ENCODE measurements at places on chromosomes 5 and 9.

- H3K4me1 ChIP-seq: no peaks in the 10 kb centered on the region
- no peaks in the 10 kb centered on the region for H3K27me3 ChIP-seq
- peaks cover 38% of the 10 kb centered on the region for H3K36me3 ChIP-seq
- no peak for DNase-seq
- no peak overlapping the region for H3K27ac ChIP-seq
Measured at GRCh38 chr5:75491621-75492020, 19.8 kb downstream of the CERT1 start.

- no peaks in the 10 kb centered on the region for H3K36me3 ChIP-seq
- no peaks in the 10 kb centered on the region for H3K27me3 ChIP-seq
- no peak for DNase-seq
- no peaks in the 10 kb centered on the region for H3K4me1 ChIP-seq
Measured at GRCh38 chr9:26142631-26143030, 464.4 kb upstream of the TUSC1 start.

DNA sequence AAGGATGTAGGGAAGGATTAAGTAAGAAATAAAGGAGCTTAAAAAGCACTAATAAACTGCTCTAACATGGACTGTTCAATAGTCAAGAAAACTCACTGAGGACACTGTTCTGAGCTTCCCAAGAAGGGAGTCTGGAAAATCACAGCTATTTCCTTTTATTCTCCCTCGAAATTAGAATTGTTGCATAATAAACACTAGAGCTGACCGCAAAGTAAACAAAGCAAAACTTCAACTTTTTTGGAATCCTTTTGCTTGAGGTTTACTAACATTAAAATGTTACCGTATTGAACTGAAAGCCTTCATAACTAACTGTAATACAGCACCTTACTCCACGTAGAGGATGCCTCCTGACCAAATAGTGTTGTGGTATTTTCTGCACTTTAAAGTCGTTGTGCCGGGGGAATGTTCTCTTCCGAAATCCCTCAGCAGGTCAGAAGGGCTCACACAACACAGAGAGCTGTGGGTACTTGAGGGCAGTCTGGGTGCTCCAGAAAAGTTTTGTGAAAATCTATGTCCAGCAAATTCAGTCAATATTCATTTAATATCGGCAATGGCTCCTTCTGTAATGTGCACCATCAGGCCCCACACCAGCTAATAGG is 59.2 kb downstream of the TTLL11 start:
- H3K27ac ChIP-seq: no peak overlapping the region
- H3K27me3 ChIP-seq: no peaks in the 10 kb centered on the region
- no peak overlapping the region for H3K4me3 ChIP-seq
- H3K36me3 ChIP-seq: peaks cover 35% of the 10 kb centered on the region

GRCh38 chr5:171850324-171850947 is 64.8 kb downstream of the SMIM23 start:
- H3K27ac ChIP-seq: no peak overlapping the region
- DNase-seq: no peak
- H3K27me3 ChIP-seq: no peaks in the 10 kb centered on the region
- H3K4me1 ChIP-seq: no peaks in the 10 kb centered on the region
- no peak overlapping the region for H3K4me3 ChIP-seq
- H3K36me3 ChIP-seq: no peaks in the 10 kb centered on the region

GRCh38 chr9:15392363-15392762 is 30.3 kb upstream of the SNAPC3 start:
- no peak overlapping the region for H3K27ac ChIP-seq
- H3K27me3 ChIP-seq: no peaks in the 10 kb centered on the region

GRCh38 chr9:38235244-38235643 is 157.3 kb upstream of the ALDH1B1 start:
- no peak overlapping the region for H3K27ac ChIP-seq
- no peak overlapping the region for H3K4me3 ChIP-seq
- H3K4me1 ChIP-seq: no peaks in the 10 kb centered on the region
- no peak for DNase-seq
- H3K36me3 ChIP-seq: no peaks in the 10 kb centered on the region

DNA sequence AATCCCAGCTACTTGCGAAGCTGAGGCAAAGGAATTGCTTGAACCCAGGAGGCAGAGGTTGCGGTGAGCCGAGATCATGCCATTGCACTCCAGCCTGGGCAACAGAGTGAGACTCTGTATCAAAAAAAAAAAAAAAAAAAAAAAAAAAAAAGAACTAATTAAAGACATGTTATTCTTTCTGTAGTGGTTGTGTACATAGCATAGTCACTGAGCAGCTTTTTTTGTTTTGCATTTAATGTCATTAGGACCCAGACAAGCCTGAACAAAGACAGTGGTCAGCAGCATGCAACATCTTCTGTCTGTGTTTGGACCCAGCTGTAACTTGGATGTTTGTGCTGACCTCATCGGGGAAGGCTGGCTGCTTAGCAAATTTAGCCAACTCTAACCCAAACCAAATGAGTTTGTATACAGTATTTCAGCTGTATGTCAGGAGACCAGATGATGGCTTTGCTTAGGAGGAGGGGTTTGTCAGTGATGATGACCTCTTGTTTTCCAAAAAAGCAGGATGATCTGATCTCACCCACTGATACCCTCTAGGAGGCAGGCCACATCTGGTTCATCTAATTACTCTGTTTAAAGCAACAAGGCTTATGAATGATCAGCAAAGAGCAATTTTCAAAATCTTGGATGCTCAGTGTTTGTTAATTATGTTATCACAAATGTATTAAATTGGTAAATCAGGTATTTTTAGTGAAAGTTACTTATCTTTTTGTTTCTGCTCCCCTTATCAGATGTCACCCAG is 39.5 kb downstream of the SNCAIP start:
- H3K4me3 ChIP-seq: no peak overlapping the region
- H3K27ac ChIP-seq: no peak overlapping the region
- H3K4me1 ChIP-seq: no peaks in the 10 kb centered on the region
- H3K27me3 ChIP-seq: no peaks in the 10 kb centered on the region

DNA sequence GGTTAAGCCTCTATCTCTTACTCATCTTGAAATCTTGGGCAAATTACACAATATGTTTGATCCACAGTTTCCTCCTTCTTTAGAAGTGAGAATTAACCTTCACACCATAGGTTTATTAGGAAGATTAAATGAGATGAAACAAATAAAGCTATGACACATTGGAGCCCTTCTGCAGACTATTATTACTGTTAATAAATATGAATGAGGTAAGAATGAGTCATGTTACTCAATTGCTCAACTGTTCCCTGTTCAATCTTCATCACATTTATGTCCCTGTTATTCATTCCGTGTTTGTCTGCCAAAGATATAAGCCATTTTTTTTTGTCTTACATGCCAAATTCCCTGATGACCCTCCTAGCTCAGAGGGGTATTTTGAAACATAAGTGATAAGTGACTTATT is 52.1 kb upstream of the PAPPA start:
- H3K27ac ChIP-seq: no peak overlapping the region
- no peaks in the 10 kb centered on the region for H3K36me3 ChIP-seq
- H3K27me3 ChIP-seq: no peaks in the 10 kb centered on the region
- no peak overlapping the region for H3K4me3 ChIP-seq
- H3K4me1 ChIP-seq: peaks cover 3% of the 10 kb centered on the region

DNA sequence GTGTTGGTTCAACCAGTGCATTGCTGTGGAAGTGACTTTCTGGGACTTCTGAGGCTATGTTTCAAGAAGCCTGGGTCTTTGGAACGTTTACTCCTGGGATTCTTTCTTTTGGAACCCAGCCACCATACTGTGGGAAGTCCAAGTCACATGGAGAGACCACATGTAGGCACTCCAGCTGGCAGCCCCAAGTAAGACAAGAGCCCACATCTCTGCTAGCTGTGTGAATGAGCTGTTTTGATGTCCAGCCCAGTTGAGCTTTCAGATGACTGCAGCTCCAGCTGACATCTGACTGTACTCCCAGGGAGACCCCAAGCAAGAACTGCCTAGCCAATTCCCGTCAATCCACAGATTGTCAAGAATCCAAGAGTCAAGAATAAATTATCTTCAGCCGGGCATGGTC is 60.1 kb upstream of the SPATA31D4 start:
- no peaks in the 10 kb centered on the region for H3K36me3 ChIP-seq
- no peaks in the 10 kb centered on the region for H3K4me1 ChIP-seq
- H3K27ac ChIP-seq: no peak overlapping the region
- H3K4me3 ChIP-seq: no peak overlapping the region
- DNase-seq: no peak

GRCh38 chr9:38699337-38699736 is 20.6 kb downstream of the FAM240B start:
- no peak overlapping the region for H3K27ac ChIP-seq
- DNase-seq: no peak
- H3K36me3 ChIP-seq: no peaks in the 10 kb centered on the region
- no peaks in the 10 kb centered on the region for H3K27me3 ChIP-seq
- H3K4me3 ChIP-seq: no peak overlapping the region
- H3K4me1 ChIP-seq: no peaks in the 10 kb centered on the region

DNA sequence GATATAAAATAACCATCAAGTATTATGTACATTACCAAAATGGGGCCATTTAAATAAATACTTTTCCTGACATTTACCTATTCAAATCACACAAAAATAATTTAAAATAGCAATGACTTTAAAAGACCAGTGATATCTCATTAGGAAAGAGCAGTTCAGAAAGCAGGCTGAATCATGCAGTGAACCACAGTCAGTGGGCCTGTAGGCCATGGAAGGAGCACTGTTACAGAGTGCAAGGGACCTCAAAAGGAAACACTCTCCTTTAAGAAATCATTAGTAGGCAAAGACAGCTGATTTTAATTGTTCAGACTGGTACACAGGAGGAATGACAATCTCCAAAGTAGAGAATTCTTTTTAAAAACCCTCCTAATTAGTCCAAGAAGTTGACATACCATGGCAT is 283.5 kb upstream of the EFNA5 start:
- H3K4me3 ChIP-seq: no peak overlapping the region
- no peak overlapping the region for H3K27ac ChIP-seq
- no peak for DNase-seq

- no peak for DNase-seq
- H3K4me3 ChIP-seq: no peak overlapping the region
- H3K4me1 ChIP-seq: no peaks in the 10 kb centered on the region
- H3K36me3 ChIP-seq: no peaks in the 10 kb centered on the region
- H3K27me3 ChIP-seq: no peaks in the 10 kb centered on the region
Measured at GRCh38 chr5:56812110-56812509, 3.2 kb upstream of the MAP3K1 start.

- H3K36me3 ChIP-seq: no peaks in the 10 kb centered on the region
- H3K27ac ChIP-seq: no peak overlapping the region
- no peak for DNase-seq
- no peaks in the 10 kb centered on the region for H3K4me1 ChIP-seq
- H3K4me3 ChIP-seq: no peak overlapping the region
Measured at GRCh38 chr9:21668516-21668915, 133.9 kb upstream of the MTAP start.
